ENCODE measurements at places on chromosomes 16 and 17.

- H3K4me3 ChIP-seq: peak overlapping the region; percentile 45
- H3K4me1 ChIP-seq: peaks cover 70% of the 10 kb centered on the region
- peaks cover 7% of the 10 kb centered on the region for H3K36me3 ChIP-seq
- H3K27me3 ChIP-seq: no peaks in the 10 kb centered on the region
- DNase-seq: no peak
These were observed 30.7 kb downstream of the NFATC3 start for GRCh38 chr16:68115851-68116250.

- no peak overlapping the region for H3K27ac ChIP-seq
- no peaks in the 10 kb centered on the region for H3K36me3 ChIP-seq
- H3K4me1 ChIP-seq: no peaks in the 10 kb centered on the region
- no peaks in the 10 kb centered on the region for H3K27me3 ChIP-seq
- no peak for DNase-seq
These were observed 457.9 kb upstream of the CDH5 start for GRCh38 chr16:65908568-65908967.

DNA sequence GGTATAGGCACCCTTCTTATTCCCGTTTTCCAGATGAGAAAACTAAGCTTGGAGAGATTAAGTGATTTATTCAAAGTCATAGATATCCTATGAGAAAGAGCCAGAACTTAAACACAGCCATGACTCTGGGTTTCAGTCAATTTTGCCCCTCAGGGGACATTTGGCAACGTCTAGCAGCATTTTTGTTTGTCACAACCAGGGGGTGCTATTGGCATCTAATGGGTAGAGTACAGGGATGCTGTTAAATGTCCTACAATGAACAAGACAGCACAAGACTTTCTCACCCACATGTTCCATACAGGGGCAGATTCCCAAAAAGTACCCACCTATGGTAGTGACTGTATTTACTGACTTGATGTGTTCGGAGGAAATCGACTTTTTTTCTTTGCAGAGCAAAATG lies 4.8 kb upstream of the SHISA9 start:
- H3K27me3 ChIP-seq: peaks cover 33% of the 10 kb centered on the region
- H3K27ac ChIP-seq: no peak overlapping the region
- H3K4me3 ChIP-seq: no peak overlapping the region
- H3K36me3 ChIP-seq: peaks cover 2% of the 10 kb centered on the region
- DNase-seq: no peak

- no peak for DNase-seq
- H3K36me3 ChIP-seq: peaks cover 26% of the 10 kb centered on the region
- H3K4me1 ChIP-seq: peaks cover 19% of the 10 kb centered on the region
- peak overlapping the region; percentile 97 for H3K27ac ChIP-seq
These were observed 583 bp upstream of the ZNF747 start for GRCh38 chr16:30535106-30535776.

GRCh38 chr16:89295915-89296314 lies 78.4 kb downstream of the ZNF778 start:
- H3K4me1 ChIP-seq: peaks cover 40% of the 10 kb centered on the region
- H3K4me3 ChIP-seq: peak overlapping the region; percentile 34
- DNase-seq: no peak
- peaks cover 38% of the 10 kb centered on the region for H3K36me3 ChIP-seq
- no peaks in the 10 kb centered on the region for H3K27me3 ChIP-seq
- peak overlapping the region; percentile 59 for H3K27ac ChIP-seq

- H3K4me3 ChIP-seq: no peak overlapping the region
- no peaks in the 10 kb centered on the region for H3K4me1 ChIP-seq
- H3K27me3 ChIP-seq: peaks cover 29% of the 10 kb centered on the region
- H3K27ac ChIP-seq: no peak overlapping the region
- no peak for DNase-seq
- H3K36me3 ChIP-seq: no peaks in the 10 kb centered on the region
These were observed 43.2 kb upstream of the SCNN1B start for GRCh38 chr16:23258919-23259237.
